ENCODE measurements at places on chromosomes 4 and X.

DNA sequence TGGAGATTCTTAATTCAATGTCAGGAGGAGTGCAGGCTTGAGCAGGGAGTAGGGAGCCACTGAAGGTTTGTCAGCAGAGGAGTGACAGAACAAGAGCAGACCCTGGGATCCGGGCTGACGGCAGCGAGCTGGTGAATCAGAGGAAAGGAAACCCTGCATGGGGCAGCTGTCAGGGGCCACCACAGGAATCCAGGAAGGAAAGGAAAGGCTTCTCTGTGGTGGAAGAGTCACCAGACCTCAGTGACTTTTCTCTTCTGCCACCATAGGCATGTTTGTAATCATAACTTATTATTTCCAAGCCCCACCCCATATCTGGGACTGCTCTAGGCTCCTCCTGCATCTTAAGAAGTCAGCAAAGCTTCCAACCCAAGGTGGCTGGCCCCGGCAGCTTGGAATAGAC is 150.9 kb downstream of the BCOR start:
- DNase-seq, result no peak

GRCh38 chrX:65508851-65509250 is 25.7 kb downstream of the LAS1L start:
- DNase-seq, result no peak

- no peak for DNase-seq
Observed at GRCh38 chr4:185803022-185803421, 9.0 kb downstream of the SORBS2 start.

GRCh38 chr4:138698641-138699040 is 316.9 kb upstream of the NOCT start:
- no peak for DNase-seq

DNA sequence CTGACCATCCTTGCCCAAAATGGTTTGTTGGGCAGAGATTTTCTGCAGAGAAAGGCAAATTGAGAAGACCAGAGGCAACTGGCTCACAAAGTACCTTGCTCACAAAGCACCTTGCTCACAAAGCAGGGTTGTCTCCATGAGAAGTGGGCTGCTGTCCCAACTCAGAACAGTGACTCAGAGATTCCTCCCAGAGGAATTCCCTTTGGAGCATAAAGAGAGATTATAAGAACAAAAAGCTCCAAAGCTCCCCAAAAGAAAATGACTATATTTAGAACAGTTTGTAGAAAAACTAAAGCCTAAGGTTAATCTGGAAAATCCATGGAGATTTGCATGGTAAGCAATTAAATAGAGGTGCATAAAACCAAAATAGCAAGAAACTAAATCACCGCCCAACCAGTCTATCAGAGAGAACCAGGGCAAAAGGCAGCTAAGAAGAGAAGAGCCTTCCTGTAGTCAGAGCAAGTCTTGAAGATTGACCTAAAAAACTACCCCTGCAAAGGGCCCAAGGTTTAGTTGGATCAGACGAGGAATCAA is 731.4 kb downstream of the FAT4 start:
- DNase-seq, result no peak

- DNase-seq, result no peak
Observed at GRCh38 chr4:83082777-83083176, 31.8 kb downstream of the PLAC8 start.

GRCh38 chrX:104420907-104421306 is 145.1 kb upstream of the IL1RAPL2 start:
- no peak for DNase-seq

DNA sequence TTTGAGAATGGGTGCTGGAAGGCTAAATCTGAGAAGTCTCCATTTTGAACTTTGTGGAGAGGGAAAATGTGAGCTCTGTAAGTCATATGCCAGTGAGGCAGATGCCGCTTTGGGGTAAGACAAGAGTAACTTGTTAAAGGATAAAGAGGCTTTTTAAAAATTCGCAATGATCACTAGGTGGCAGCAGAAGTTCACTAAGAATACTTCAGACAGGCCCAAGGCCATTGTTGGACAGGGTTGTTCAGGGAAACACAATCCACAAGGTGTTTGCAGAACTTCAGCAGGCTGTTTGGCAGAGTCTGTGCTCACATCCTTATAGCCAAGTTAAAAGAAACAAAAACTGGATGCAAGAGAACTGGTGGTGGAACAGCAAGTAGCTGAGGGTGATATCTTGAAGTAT is 13.7 kb upstream of the PIGA start:
- peak; percentile 52 for DNase-seq

DNA sequence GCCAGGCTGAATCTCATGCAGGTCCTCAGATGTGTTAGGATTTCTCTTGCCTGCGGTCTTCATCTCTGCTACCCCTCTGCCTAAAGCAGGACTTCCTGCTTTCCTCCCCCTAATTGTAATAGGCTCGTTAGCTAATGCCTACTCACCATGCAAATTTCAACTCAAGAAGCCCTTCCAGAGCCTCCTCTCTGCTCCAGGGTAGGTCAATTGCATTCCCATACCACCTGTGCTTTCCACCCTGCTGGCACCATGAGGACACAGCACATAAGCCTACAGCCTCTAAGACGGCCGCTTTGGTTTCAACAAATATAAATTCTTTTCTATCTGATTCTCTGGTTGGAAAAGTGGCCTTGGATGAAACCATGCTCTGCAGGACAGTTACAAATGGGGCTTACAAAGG is 93.9 kb downstream of the QDPR start:
- DNase-seq, result no peak

GRCh38 chrX:39777623-39778025 is 320.1 kb downstream of the BCOR start:
- no peak for DNase-seq

DNA sequence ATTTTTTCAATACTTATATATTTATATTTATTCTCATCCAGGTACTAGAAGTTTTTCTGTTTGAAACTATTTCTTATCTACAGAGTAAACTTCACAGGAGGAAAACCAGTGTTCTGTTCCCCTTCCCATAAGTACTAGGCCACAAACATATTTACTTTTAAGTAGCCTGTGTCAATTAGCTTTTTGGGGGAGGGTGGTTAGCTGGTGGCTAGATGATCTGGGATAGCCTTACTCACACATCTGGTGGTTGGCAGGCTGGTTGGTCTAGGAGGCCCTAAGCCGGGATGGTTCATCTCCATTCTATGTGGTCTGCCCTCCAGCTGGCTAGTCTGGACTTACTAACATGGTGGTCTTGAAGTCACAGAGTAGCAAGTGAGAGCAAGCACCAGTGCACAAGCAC is 6.2 kb downstream of the JADE3 start:
- DNase-seq, result no peak

DNA sequence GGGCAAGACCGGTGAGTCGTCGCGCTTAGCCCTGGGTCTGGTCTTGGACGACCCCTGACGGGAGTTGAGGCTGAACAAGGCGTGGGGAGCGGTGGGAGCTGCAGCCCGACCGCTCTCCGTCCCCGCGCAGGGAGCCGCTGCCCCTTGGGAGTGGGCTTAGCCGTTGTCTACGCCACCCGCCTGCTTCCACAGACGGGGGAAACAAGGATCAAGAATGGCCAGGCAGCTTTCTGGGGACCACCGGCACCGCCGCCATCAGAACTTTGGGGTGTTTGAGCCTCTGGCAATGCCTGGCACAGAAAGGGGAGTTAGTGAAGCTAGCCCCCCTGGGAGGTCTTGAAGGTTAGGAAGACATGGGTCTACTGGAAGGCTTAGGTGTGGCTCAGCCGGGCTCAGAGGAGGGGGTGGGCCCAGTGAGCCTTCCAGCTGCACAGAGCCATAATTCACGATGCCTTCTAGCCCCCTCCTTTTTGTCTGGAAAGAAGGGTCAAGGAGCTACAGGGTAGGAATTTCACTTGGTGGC is 583 bp downstream of the RASL11B start:
- no peak for DNase-seq

- no peak for DNase-seq
Observed at GRCh38 chr4:140112576-140112975, 41.4 kb downstream of the MAML3 start.

DNA sequence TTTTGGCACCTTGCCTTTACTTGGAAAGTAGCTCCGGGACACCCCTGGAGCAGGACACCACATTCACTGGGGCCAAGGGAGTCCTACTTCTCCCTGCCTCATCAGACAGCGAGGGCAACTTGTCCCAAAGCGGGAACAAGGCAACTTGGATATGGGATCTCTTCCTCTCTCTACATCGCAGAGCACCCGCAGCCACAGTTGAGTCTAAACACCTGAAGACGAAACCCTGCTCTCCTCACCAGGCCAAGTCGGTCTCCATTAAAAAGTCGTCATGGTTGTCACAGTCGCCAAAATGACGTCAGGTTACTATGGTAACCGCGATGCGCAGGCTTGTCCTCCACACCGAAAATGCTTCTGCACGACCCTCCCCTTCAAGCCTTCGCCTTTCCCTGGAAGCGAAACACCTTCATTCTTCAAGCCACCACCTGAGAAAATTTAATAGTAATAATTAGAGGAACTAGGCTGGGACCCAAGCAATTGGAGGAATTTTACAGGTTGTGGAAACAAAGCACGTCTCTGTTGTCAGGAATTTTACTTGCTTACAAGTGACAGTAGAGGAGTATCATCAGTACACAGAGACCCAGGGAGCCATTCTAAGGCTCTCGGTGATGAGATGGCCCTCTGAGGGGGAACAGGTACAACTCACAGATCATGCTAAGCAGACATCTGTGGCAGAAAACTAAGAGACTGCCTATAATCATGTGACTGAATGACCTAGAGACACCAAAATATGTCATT is 30.5 kb upstream of the TCEAL4 start:
- DNase-seq, result no peak

- no peak for DNase-seq
Observed at GRCh38 chrX:135295238-135295943, 13.9 kb upstream of the ETDC start.

DNA sequence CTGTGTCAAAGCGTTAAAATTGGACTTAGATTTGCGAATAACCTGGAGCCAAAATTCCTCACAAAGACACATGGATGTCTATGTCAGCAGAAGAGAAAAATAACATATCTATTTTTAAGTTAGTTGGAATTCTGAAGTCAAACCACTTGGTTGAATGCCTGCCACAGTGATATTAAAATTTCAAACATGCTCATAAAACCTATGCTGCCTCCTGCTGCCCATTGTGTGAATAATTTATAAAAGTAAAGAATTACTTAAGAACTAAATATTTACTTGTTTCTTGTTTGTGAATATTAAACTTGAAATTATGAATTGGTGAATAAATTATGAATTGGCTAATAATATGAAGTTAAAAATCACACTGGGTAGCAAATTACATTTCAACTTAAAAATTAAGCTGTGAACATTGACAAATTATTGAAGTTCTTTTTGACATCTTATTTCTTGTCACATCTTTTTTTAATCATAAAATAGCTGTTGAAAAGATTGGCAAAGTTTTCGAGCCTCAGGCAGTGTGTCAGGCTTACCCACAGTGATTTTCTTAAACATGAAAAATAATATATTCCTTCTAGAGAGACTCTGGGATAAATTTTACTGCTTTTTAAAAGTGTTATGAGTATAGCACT is 35.4 kb downstream of the FABP2 start:
- DNase-seq, result no peak

DNA sequence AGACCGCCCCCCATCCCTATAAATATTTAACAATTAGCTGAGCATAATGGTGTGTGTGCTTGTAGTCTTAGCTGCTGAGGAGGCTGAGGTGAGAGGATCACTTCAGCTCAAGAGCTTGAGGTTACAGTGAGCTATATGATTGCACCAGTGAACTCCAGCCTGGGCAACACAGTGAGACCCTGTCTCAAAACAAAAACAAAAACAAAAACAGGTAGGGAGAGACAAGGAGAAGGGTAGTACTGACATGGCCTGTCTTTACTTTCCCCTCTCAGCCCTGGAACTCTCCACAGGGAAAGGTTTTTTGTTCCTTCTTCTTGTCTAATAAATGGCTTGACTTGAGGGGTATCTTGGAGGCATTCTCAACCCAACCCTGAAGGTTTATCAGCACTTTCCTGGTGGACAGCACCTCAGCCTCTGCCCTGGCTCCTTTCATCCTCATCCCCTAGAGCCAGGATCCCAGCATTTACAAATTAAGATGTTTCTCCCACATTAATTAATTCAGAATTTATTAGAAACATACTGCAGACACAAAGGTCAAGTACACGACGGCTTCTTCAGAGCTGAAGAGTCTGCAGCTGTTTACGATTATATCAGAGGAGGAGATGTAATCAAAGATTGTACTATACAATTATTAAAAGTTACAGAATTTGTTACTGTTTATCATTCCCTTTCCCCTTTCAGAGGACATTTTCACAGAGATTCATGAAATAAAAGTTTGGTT is 131.8 kb downstream of the AFF1 start:
- no peak for DNase-seq

DNA sequence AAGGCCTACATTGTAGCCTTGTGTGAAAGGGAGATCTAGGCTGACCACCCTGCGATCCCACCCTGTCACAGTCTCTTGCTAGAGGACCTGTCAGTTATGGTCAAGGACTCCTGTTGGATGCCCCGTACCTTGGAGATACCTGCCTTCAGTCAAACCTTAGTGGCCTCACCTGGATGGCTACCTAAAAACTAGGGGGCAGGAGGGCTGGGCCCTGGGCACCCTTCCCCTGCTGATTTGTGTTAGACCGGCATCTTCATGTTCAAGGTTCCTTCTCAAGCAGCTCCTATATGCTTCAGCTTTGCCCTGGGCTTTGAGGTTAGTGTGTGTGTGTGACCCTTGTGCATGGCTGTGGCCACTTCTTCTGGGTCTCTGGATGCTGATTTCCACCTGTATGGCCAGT is 35.3 kb downstream of the CCKAR start:
- no peak for DNase-seq

DNA sequence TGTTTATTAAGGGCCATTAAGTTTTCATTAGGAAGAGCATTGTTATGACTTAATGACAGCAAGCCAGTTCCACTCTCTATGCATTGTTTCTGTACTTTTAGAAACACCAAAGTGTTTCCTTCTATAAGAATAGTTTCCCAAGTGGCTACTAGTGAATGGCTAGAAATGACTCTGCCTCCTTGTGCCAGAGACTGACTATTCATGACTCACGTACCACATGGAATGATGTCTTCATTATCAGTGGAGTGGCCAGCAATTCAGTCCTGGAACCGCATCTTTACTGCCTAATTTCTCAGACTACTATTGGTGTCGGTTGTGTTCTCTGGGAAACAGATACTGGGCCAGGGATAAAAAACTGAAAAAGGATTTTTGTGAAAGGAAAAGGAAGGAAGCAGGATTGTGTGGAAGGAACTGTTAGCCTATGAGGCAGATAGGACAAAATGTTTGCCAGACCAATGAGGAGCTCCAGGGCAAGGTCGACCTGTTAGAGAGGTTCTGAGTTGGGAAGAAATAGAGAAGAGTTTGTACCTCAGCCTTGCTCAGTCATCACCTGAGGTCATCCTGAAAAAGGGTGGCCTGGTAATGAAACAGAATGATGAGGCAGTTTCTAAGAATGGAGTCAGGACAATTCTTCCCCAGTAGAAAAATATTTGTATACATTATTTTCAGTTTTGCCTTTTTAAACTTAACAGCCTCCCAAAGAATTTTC is 218.6 kb downstream of the SPCS3 start:
- DNase-seq, result no peak

DNA sequence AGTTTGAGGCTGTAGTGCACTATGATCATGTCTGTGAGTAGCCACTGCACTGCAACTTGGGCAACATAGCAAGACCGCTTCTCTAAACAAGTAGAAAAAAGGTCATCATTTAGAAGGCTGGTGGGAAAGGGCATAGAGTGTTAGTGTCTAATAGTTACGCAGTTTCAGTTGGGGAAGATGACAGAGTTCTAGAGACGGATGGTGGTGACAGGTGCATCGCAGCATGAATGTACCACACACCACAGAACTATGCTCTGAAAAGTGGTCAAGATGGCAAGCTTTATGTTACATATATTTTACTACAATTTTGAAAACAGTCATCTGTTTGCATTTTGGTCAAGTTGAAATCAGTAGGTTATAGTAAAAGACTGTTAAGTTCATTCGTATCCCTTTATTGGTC is 23.7 kb upstream of the CLDN34 start:
- DNase-seq, result no peak
